ENCODE measurements at places on chromosomes 13 and 19.

- peak; percentile 21 for DNase-seq
Observed at GRCh38 chr13:106471957-106472543, 63.4 kb downstream of the EFNB2 start.

DNA sequence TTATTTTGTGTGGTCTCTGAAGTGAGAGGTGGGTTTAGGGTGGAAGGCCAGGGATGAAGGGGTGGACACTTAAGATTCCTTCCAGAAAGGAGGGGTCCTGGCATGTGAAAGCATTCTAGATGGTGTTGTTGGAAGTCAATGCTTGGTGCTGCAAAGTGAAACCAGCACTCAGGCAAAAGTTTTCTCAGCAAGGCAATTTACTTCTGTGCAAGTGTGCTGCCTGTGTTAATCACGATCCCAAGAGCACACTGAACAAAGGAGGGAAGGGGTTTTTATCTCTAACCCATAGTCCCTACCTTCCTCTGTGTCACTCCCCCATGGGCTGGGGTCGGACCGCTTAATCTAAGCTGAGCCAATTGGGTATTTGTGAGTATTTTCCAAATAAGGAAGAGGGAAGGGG lies 1.3 kb downstream of the ZNF134 start:
- DNase-seq: no peak

DNA sequence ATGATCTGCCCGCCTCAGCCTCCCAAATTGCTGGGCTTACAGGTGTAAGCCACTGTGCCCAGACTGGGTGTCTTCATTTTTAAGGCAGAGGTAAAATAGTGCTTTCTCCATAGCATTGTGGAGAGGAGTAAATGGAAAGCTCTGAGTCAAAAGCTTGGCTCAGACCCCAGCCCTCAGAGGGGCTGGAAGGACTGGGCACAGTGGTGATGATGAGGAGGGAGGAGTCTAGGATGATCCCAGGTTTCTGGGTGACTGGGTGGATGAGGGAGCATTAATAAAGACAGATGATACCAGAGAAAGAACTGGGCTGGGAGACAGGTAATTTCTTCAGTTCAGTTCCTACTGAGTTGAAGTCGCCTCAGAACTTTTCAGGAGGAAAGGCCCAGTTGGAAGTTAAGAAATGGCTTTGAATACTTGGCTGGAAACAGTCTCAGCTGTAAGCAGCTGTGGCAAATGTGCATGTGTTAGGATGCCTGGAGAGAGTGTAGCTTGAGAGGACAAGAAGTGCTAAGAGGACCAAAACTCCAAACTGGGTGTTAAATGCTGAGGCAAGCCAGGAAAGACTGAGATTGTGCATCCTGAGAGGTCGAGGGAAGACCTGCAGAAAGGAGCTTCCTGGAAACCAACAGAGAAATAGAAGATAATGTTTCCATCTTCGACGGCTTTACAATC lies 37.1 kb upstream of the MEDAG start:
- no peak for DNase-seq

DNA sequence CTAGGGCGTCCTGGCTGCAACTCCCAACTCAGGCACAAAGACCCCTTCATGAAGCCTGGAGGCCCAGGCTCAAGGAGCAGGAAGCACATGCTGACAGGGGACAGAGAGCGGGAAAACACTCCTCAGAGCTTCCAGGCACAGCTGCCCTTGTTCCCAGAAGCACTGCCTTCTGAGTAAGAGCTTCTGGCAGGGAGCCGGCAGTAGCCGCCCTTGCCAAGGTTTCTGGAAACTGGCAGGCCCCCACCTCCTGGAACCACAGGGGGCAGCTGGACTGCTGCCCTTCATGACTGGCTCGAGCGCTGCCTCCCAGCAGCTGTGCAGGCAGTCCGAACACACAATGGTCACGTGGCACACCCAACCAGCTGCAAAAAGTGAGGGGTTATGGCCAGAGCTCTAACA lies 33.6 kb upstream of the EPHX3 start:
- no peak for DNase-seq

- no peak for DNase-seq
Observed at GRCh38 chr13:41917641-41918040, 43.3 kb downstream of the VWA8 start.

DNA sequence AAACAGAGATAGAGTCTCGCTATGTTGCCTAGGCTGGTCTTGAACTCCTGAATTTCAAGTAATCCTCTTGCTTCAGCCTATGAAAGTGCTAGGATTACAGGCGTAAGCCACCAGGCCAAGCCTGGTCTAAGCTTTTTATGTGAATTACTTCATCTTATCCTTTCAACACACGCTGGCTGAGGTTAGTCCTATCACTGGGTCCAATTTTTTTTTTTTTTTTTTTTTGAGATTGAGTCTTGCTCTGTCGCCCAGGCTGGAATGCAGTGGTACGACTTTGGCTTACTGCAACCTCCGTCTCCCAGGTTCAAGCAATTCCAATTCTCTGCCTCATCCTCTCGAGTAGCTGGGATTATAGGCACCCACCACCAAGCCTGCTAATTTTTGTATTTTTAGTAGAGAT lies 10.4 kb downstream of the MYO1F start:
- DNase-seq: no peak

GRCh38 chr13:47976325-47976724 lies 24.7 kb downstream of the SUCLA2 start:
- DNase-seq: no peak

- DNase-seq: no peak
Observed at GRCh38 chr13:45238945-45239795, 38.3 kb upstream of the KCTD4 start.

DNA sequence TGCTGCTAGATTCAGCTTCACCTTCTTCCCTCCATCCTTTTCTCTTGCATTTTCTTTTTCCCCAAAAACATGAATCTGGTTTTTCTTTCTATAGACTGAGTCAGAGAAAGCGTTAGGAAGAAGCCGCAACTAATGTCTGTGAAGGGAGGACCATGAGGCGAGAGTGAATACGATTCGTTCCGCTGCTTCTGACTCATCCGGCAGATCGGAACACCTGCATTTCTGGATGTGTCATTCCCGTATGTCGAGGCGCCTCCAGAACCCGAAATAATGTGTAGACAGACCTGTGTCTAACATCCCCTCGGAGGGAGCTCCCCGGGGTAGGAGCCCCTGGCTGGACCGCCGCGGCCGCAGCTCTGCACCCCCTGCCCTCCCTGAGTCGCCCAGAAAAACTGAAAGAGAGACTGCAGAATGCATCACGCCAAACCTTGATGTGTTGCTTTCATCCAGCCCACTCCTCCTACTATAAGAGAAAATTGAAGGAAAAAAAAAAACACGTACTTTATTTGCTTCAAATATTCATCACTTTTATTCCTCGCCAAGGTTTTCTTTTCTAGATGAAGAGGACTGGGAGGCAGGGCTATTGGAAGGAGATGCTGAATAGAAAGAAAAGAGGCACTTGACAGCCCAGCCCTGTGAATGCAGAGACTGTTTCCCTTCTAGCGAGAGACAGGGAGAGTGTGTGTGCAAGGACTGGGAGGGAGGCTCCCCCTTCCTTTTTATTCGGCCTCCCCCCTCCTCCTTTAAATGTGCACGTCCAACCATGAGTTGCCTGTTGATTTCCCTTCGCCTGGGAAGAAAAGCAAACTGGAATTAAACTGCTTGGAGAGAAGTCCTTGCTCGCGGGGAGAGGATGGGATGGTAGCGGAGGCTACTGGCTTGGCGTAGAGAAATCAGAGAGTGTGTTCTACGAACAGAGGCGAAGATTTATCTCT lies 616 bp upstream of the PCDH17 start:
- peak; percentile 58 for DNase-seq

DNA sequence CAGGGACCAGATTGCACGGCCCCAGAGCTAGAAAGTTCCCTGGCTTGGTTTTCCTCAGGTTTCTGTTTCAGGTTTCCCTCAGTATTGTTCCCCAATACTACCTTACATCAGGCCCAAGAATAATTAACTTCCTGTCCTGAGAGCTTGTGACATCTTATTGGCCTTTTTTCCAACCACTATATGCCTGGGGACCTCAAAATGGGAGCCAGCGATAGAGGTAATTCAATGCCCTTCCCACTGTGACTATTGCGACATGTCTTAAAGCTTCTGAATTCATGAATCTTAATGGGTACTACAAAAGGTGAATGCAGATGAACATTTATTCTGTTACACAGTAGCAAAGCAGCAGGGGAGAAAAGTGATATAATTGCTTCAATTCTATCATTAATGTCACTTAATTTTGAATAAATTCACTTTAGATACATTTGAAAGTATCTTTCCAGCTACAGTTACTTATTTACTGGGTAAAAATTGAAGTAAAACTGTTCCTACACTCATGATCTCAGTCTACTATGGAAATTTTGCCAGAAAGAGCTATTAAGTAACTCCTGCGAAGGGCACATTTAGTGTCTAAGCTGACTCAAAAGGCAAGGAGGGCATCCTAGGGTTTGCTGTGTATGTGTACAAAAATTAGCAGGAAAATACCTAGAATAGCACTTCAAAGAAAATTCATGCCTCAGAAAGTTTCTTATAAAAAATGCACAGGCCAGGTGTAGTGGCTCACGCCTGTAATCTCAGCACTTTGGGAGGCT lies 4.1 kb downstream of the CRYL1 start:
- DNase-seq: no peak

- no peak for DNase-seq
Observed at GRCh38 chr13:28429685-28430290, 65.1 kb downstream of the FLT1 start.

GRCh38 chr13:26910754-26911465 lies 150.3 kb upstream of the GPR12 start:
- DNase-seq: no peak

DNA sequence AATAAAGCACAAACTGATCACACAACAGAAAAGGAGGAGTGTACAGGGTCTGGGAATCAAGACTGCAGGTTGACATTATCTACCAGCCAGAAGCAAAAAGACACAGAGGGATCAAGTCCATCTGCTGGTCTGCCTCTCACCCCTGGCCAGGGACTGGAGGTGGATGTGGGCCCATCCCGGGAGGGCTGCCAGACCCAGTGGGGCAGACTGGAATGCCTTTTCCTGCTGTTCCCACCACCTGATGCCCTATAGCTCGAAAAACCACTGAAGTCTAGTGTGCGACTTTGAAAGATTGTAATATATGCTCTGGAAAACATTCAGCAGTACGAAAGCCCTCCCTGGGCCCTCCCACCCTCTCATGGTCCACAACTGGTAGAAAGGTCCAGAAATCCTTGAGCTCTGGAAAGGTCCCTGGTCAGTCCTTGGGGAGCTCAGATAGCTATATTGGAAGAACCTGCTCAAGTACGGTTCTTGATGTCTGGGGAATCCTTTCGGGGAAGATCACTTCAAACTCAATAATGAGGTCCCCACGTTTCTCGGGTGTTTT lies 2.6 kb downstream of the DNAJB1 start:
- DNase-seq: no peak

DNA sequence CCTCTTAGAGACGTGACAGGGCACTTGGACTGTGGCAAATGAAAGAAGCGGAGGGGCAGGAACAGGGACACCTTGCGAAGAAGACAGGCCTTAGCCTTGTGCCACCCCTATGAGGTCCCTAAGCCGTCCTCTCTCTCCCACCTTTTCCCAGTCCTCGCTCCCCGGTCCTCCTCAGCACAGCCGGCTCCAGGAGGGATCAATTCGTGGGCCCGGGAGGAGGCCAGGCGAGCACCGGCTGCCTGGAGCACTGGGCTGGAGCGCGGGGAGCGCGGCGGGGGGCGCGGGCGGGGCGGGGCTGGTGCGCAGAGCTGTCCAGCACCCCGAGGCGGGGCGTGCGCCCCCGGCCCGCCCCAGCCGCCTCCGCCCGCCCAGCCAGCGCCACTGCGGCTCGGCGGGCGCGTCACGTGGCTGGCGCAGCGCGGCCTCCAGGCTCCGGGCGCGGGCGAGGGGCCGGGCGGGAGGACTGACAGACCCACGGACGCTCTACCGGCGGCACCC lies at the start of gene LRP3:
Gene LRP3, plus strand, starts transcription at position 466 of the 498 bp plus-strand sequence. CDS start 456 bp downstream, outside the sequence.
- DNase-seq: peak; percentile 70

DNA sequence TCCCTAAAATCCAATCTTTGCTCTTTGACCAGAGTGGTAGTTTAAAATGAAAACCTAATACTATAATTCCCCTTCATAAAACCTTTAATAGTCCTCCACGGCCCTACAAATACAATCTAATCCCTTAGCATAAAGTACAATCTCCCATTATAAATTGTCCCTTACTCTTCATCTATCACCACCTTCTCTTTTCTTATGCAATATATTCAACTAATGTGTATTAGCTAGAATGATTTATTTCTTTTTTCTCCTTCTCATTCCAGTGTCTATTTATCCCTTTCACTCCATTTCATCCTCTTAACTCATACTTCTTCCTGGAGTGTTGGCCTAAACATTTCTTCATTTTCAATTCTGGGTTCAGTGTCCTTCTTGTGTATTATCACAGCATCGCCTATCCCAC lies 872.1 kb upstream of the PCDH20 start:
- DNase-seq: no peak

DNA sequence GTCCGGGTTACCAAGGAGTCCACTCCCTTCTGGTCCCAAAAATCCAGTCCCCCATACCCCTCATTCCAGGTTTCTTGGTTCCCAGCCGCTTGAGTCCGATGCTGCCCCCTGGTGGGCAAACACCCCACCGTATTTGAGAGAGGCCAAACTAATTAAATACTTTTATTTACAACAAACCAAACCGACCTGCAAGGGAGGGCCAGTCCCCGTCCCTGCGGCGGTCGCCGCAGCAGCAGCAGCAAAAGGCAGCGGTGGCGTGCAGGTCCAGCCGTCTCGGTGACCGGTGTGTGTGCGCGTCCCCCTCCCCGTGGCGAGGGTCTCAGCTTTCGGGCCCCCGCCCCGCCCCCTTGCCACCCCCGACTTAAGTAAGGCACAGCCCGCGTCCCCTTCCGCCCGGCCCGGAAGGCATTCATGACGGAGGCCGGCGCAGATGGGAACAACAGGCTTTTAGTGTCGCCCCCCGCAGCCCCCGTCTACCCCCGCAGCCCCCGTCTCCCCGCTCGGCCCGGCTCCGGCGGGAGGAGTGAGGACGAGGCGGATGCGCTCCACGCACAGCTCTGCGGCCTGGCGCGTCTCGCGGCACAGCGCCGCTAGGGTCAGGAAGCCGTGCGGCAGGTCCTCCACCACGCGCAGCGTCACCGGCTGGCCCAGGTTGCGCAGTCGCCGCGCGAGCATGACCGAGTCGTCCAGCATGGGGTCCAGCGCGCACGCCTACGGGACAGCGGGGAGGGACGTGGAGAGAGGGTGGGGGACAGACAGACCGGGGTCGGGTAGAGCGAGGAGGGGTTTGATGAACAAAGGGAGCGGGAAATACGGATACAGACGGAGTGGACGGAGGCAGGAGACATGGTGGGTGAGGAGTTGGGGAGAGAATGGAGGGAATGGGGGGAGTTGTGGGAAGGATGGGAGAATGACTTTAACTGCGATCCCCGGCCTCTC lies 11.5 kb upstream of the CNFN start:
- DNase-seq: peak; percentile 90

- DNase-seq: no peak
Observed at GRCh38 chr19:56245121-56245740, 27.3 kb upstream of the EDDM13 start.

- DNase-seq: no peak
Observed at GRCh38 chr19:51168564-51169282, 26.6 kb downstream of the SIGLEC7 start.

DNA sequence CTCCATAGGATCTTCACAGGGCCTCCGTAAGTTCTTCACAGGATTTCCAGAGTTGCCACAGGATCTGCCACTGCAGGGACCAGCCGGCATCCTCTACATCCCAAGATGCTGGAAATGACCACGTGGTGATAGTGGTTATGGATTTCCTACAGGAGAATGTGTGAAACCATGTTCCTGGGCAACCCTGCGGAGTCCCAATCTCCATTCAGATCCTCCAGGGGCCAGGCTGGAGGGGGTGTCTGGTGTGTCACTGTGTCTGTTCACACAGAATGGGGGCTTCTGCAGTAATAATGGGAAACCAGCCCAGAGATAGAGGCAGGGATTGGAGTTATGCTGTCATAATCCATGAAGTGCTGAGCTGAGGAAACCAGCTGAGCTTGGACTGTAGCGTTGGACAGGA lies 8.6 kb downstream of the LILRA6 start:
- no peak for DNase-seq

- no peak for DNase-seq
Observed at GRCh38 chr13:29319451-29319850, 276.0 kb downstream of the SLC7A1 start.
